PC-9 (cell line): ENCODE measurements at places on chromosomes 12 and 14. TPM values are rescaled to one million over a fixed set of nuclear protein-coding genes. Genes with fewer than 3 reads are reported as not detected.

The VRTN gene
- total RNA-seq, result not detected in 2 replicates

DNA sequence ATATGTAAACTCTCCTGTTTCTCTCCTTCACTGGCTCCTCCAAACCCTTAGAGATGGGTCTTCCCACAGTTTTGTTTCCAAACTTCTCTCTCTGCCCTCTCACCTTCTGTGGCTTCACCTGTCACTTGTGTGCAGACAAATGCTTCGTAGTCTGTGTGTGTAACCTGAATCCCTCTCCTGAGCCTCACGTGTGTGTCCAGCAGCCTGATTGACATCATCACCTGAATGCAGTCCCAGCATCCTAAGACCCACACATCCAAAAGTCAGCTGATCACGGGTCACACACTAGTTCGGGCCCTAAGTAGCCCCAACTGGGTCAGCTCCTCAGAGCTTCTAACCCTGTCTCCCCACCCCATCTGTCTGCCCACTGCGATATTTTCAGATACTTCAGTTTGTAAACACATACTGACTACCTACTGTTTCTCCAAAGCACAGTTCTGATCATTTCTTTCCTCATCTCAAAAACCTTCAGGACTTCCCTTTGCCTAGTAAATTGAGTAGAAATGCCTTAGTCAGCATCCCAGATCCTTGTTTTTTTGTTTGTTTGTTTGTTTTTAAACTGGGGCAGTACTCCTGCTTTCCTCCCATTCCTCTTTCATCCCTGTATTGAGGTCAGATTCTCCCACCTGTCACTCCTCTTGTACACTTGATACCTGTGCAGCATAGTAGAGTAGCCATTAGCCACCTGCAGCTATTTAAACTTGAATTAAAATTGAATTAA is 23.7 kb downstream of the FNTB start:
- H3K27ac ChIP-seq, result no peak overlapping the region
- DNase-seq, result no peak
- H3K4me1 ChIP-seq, result peaks cover 15% of the 10 kb centered on the region
- peaks cover 12% of the 10 kb centered on the region; the same call in 1 of the 2 replicates for H3K36me3 ChIP-seq
- no peaks in the 10 kb centered on the region for H3K27me3 ChIP-seq
- no peak overlapping the region for H3K4me3 ChIP-seq

DNA sequence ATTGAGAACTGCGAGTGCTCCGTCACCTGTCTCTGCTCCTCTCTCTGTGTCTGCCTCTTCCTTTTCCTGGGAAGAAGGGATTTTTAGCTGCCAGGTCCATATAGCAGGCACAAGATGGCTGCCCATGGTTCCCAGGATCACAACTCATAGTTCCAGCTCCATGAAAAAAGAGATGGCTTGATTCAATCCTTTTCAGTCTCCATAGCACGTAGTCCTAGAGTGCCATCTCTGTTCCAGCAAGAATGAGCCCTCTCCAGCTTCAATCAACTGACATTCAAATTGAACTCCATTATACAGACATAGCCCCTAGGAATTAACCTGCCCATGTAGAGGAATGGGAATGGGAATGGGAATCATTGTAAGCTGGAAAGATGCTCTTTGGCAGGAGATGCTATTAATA is 34.7 kb upstream of the RTRAF start:
- no peaks in the 10 kb centered on the region for H3K27me3 ChIP-seq
- no peak overlapping the region for H3K27ac ChIP-seq
- no peaks in the 10 kb centered on the region for H3K4me1 ChIP-seq
- no peak overlapping the region for H3K4me3 ChIP-seq

- H3K36me3 ChIP-seq, result no peaks in the 10 kb centered on the region
- H3K27me3 ChIP-seq, result peaks cover 20% of the 10 kb centered on the region; the same call in 1 of the 2 replicates
- no peak for DNase-seq
These were observed 264.9 kb downstream of the TTC8 start for GRCh38 chr14:89089330-89089729.

DNA sequence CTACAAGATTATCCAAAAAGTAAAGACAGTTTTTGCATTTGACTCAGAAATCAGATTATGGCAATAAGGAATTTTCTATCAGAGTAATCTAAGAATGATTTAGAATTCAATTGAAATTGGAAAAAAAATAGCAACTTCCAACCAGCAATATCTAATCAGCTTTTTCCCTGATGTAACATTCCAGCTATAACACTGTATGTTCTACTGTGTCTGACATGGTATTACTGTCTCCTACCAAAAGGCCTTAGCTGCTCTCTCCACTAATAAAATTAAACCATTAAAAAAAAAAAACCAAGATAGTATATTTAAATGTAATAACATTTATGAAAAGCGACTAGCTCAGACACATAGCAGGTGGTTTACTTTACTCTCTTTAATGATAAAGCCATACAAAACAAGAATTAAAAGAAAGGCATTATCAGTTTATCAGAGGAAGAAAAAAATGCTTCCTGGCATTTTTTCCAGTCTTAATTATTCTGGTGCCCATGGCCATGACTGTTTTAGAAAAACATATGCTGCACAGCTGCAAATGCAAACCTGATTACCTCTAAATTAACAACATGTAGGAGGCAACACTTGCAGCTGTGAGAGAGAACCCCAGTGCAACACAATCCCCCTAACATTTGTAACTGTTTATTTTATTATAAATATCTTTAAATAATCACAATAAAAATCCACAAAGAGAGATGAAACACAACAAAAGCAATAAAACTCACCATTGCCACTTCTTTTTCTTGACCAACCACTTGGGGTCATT is 28.8 kb downstream of the PHLDA1 start:
- H3K4me3 ChIP-seq, result no peak overlapping the region
- peaks cover 16% of the 10 kb centered on the region for H3K4me1 ChIP-seq
- H3K36me3 ChIP-seq, result no peaks in the 10 kb centered on the region
- no peak overlapping the region for H3K27ac ChIP-seq
- no peaks in the 10 kb centered on the region for H3K27me3 ChIP-seq
